Activated T-helper 2 cell treated with anti-CD3 and anti-CD28 coated beads, Interferon-gamma antibody, Interleukin-2, Interleukin-4, amounts not matched to agents 10 μg/mL and 5 μg/mL and 100 μg/mL, durations not matched to agents 14 hours and 24 hours and 36 hours (primary cell): ENCODE measurements at places on chromosomes 11 and 22.

- H3K27me3 ChIP-seq, result no peaks in the 10 kb centered on the region
- no peak overlapping the region for H3K4me3 ChIP-seq
- H3K27ac ChIP-seq, result no peak overlapping the region
- no peaks in the 10 kb centered on the region for H3K36me3 ChIP-seq
Observed at GRCh38 chr11:12460466-12460865, 83.1 kb downstream of the PARVA start.

DNA sequence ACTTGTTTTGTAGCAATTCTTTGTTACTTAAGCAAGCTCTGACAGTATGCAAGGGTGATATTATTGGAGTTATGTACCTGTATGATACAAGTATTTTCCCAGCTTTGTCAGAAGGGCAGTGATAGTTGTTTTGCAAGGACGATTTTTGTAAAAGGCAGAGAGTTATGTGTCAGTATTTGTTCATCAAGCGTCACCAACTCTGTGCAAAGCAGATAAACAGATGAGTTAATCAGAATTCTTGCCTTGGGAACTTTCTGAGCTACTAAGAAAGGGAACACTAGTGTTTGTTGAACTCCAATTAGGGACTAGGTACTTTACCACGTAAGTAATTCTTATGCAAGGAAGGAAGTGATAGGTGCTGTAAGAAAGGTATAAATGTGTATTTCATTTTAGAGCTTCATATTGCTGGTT is 1.4 kb downstream of the USP47 start:
- no peak for DNase-seq
- H3K4me1 ChIP-seq, result peaks cover 11% of the 10 kb centered on the region
- H3K4me3 ChIP-seq, result no peak overlapping the region
- H3K36me3 ChIP-seq, result peaks cover 3% of the 10 kb centered on the region

DNA sequence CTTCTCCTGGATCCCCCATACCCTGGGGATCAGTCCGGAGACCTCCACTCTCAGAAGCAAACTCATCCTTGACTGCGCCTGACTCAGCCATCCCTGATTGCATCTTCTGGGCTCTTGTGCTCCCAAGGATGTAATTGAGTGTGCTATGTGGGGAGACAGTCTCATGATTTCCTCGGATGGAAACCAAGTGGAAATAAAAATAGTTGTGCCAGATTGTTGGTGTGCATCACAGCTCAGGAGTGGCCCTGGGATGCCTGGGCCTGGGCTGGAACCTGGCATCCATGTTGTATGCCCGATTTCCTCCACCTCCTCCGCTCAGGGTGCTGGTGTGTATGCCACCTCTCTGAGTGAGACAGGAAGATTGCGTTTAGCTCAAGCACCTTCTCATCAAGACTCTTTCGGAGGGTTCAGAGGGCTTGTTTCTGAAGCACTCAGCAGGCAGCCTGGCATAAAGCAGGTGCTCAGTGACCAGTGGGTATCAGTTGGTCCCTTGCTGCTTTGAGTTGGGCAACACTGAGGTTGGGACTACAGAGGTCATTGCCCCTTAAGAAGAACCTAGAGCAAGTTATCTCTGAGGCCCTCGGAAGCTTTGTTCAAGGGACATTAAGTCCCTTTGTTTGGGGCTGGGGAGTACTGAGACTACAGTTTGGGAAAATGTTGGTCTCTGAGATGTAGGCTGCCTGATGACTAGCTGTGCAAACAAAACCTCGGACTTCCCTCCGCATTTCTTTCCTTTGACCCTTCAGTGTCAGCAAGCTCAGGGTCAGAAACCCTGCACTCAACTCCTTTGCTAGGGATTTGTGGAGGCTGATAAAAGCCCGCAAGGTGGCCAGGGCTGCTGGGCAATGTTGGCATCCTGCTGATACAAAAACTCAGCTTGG is 24.8 kb upstream of the MICAL2 start:
- no peak overlapping the region for H3K4me3 ChIP-seq
- H3K4me1 ChIP-seq, result peaks cover 53% of the 10 kb centered on the region
- H3K36me3 ChIP-seq, result no peaks in the 10 kb centered on the region
- no peak overlapping the region for H3K27ac ChIP-seq
- H3K27me3 ChIP-seq, result no peaks in the 10 kb centered on the region

DNA sequence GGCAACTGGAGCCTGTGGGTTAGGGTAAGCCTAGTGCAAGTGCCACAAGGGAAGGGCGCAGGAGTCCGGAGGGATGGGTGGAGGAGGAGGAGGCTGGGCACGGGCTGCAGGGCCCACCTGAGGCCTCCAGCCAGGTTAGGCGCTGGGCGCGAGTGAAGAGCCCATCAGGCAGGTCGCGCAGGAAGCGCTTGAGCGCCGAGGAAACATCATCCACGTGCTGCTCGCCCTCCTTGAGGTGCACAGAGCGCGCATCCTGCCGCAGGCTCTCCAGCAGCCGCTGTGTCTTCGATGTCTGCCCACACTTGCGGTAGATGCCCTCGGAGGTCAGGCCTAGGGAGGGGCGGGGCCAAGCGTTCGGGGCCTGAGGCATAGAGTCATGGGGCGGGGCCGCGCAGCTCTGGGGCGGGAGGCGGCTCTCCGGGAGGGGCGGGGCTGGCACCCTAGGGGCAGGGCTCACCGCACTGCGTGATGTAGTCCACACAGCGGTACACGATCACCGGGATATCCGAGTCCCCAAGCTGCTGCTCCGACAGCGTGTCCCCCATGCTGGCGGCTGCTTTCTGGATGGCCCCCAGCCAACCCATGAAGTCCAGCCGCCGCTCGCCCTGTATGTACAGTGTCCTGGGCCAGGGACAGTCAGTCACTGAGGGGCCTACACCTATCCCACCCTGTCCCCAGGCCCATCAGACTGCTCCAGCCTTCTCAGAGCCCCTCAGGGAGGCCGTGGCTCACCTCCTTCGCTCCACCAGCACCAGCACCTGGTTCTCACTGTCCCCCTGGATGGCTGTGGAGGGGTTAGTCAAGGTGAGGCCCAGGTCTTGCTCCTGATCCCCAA is 22.9 kb upstream of the PDE2A start:
- no peaks in the 10 kb centered on the region for H3K27me3 ChIP-seq
- peaks cover 69% of the 10 kb centered on the region for H3K36me3 ChIP-seq
- H3K27ac ChIP-seq, result no peak overlapping the region
- DNase-seq, result no peak

- peaks cover 13% of the 10 kb centered on the region for H3K27me3 ChIP-seq
- H3K36me3 ChIP-seq, result no peaks in the 10 kb centered on the region
- H3K4me3 ChIP-seq, result no peak overlapping the region
- peaks cover 3% of the 10 kb centered on the region for H3K4me1 ChIP-seq
Observed at GRCh38 chr11:44633641-44634040, 68.2 kb downstream of the CD82 start.
